Activated CD4-positive, CD25-positive, alpha-beta regulatory T cell treated with anti-CD3 and anti-CD28 coated beads, Interleukin-2, amount 50 U/mL, for 16 hours (primary cell): ENCODE measurements at places on chromosomes 5 and 9.

DNA sequence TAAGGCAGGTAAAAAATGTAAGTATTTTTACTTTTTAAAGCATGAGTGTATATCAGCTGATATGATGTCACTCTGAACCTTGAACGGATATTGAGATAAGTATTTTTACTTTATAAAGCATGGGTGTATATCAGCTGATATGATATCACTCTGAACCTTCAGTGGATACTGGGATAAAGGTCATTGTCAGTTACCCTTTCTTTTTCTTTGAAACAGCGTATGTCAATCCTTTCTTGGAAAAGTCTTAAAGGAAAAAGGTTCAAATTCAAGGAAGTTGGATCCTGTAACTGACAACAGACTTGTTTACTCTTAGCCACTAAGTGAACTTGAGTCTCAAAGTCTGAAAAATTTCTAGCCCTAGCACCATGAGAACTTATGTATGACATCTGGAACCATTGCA lies 61.7 kb upstream of the IFNK start:
- DNase-seq = no peak

DNA sequence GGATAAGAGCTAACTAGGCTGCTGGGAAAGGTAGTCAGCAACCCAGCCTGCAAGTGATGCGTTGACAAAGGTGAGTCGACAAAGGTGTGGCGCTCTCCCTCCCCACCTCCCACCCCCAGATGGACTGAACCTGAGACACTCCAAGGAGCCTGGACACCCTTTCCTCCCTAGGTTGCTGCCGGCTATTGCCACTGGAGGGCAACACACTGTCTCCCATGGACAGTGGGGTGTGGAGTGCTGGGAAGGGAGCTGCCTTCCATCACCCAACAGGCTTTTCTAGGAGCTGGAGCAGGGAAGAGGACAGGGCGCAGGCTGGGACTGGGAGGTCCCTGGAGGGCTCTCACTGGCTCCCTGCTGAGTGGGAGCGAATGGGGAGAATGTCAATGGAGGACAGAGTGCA lies 75.4 kb upstream of the ARAP3 start:
- DNase-seq = no peak

GRCh38 chr5:155416765-155417164 lies 403.2 kb downstream of the KIF4B start:
- no peak for DNase-seq

DNA sequence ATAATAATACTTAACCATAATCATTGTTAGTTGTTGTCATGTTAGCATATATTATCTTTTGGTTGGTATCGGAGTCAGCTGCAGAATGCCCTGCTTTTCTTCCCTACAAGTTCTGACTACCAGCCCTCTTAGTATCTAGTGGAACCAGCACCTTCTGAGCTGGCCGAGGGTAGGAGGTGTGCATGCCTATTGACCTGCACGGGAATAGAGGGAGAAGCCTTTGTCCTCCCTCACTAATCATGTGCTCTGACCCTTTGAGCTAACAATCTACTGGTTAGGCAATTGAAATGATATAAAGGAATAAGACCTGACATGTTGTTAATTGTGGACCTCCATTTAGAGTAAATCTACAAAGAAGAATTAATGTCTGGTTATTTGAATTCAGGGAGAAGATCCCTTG lies 4.1 kb downstream of the PCSK5 start:
- DNase-seq = no peak

DNA sequence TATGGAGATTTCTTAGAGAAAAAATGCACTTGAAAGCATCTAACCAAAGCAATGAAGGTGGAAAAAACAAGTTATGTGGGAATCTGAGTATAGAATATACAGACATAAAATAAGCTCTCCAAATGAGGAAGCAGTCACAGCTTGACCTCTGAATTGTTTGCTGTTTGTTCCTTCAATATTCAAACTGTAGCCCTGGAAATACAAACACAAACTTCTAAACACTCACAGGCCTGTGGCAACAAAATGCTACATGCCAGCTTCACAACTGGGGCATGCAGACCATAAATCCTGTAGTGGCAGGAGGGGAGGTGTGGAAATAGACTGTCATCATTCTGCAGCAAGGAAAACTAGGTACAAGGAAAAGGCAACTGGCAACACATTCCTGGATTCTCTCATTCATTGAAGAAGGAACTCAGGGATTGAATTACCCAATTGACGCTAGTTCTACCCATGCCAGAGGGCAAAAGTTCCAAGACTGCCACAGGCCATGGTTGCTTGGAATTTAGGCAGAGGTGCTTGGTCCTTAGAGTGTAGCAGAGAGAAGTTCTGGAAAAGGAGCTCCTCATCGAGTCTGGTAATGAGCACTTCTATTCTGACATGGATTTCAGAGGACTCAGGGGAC lies 349.6 kb downstream of the PDE4D start:
- no peak for DNase-seq

GRCh38 chr5:68318955-68319705 lies 103.6 kb downstream of the PIK3R1 start:
- no peak for DNase-seq
